Activated CD4-positive, alpha-beta T cell treated with anti-CD3 and anti-CD28 coated beads, Interleukin-2, amount 10 ng/mL, durations not matched to agents 7 days and 5 days (primary cell): ENCODE measurements at places on chromosomes 11 and 22.

DNA sequence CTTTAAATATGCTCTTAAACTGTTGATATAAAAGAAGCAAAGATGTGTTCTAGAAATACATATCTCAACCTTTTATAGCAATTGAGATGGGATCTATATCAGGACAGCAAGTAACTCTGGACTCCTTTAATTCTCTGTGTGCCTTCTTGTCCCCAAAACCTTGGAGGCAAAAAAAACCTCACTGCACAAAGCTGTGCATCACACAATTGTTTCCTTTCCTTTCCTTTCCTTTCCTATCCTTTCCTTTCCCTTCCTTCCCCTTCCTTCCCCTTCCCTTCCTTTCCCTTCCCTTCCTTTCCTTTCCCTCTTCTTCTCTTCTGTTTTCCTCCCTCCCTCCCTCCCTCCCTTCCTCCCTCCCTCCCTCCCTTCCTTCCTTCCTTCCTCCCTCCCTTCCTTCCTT is 9.5 kb upstream of the TTC12 start:
- DNase-seq: no peak

- peak; percentile 19 for DNase-seq
Observed at GRCh38 chr11:36622431-36623136, 24.5 kb upstream of the RAG2 start.

DNA sequence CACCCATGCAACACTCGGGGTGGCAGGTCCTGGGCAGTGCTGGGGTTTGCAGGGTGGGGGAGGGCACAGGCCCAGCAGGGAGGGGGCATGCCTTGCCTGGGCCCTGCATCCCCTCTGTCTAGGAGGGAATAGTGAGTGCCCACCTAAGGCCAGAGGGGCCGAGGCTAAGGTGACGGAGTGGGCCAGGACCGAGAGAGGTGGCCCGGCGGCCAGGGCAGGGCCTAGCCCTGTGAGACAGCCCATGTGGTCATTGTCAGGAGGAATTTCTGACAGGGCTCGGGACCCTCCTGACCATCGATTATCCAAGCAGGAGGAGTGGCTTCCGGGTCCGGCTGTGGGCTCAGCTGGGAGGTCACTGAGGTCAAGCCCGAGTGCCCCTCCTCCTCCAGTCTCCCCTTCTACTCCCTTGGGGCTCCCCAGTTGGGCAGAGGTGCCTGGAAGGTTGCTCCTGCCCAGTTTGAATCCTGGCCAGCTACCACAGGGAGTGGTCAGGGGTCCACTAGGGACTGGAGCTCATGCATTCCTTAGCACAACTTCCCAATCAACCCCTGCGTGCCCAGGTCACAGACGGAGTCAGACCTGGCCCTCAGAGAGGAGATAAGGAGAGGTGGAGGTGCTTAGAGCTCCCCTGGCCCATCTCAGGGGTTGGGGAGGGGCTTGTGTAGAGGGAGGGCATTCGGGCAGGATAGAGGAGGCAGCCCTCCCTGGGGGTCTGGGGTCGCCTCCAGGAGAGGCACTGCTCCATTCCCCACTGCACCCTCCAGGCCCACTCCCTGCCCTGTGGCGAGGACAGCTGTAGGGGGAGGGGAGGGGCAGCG is 14.7 kb downstream of the GP1BB start:
- no peak for DNase-seq

DNA sequence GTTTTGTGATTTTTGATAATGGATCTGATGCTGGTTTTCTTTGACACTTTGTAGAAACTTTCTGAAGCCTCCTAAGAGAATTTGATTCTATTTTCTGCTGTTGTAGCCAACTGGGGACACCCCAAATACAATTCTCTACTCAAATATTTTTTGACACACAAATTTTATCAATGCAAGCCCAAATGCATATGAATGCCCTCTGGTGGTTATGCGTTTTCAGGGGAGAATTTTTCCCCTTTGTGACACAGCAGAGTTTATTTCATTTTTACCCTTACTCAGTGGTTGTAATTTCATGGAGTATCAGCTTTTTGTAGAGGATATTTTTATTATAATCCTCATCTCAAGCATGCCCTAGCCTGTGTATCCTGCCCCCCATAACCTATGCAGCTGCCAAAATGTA is 44.7 kb upstream of the MTMR2 start:
- no peak for DNase-seq

DNA sequence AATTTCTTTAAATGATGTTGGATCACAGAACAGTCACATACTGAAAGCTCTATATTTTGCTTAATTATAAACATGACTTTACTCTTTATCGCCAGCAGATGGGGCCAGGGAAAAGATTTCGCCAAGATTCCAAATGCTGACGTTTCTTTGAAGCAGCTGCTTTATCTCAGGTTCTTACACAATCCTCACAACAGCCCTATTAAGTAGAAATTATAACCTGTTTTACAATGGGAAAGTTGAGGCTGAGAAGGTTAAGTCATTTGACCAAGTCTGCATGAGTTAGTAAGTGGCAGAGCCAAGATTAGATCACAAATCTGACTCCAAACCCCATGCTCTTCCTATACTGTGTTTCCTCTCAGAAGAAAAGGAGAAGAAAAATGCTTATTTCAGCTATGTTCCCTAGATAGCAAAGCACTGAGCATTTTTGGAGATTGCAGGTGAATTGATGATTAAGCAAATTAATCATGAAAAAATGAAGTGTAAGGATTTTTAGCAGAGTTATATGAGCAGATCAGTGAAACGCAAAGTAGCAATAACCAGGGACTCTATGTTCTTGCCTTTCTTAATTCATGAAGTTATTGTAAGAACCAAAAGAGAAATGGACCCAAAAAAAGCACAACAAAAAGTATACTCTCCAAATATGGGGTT is 79.0 kb downstream of the AASDHPPT start:
- no peak for DNase-seq

- DNase-seq: no peak
Observed at GRCh38 chr11:107719557-107720302, 7.9 kb upstream of the SLN start.

DNA sequence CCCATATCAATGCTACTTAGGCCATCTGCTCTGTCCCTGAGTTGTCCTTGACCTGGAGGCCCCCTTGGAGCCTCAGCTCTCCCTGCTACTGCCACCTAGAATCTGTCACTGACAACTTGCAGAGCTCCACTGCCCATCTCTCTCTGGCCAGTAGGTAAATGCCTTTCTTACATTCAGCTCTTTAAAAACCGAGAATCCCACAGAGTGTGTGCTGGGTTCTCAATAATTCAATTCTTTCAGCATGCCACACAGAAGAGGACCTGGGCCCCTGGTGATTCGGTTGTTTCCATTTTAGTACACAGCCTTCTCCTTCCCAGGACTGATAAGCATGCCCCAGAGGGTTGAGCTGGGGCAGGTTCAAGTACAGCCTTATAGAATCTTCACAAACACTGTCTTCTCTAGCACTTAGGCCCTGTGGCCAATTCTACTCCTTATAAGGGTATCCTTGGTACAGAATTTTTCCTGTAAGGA is 22.0 kb upstream of the IPO7 start:
- no peak for DNase-seq

- peak; percentile 16 for DNase-seq
Observed at GRCh38 chr11:124717786-124718651, 21.7 kb upstream of the NRGN start.

- no peak for DNase-seq
Observed at GRCh38 chr22:43885319-43885671, 6.5 kb downstream of the PNPLA5 start.

- no peak for DNase-seq
Observed at GRCh38 chr11:108880510-108880909, 215.6 kb downstream of the DDX10 start.
